ENCODE measurements at places on chromosomes 1 and 21.

DNA sequence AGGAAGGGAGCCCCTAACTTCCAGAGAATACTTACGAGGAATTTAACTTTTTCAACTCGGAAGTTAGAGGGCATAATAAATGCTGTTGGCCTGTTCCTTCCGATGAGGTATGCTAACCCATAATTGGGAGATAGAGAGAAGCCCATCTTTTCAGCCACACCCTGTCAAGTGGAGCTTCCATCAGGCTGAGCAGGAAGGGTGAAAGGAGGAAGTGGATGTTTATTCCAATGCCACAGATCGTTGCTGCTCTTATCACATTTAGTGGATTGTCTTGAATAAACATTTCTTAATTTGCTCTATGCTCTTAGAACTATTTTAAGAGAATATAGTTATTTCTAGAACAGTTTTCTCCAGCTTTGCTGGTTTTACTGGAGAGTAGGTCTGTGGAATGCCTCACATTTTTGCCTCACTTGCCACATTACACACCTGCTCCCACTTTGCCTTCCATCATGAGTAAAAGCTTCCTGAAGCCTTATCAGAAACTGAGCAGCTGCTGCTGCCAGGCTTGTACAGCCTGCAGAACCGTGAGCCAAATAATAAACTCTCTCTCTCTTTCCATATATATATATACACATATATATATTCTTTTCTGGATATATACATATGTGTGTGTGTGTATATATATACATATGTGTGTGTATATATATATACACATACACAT is 60.0 kb upstream of the RGS21 start:
- no peak for DNase-seq

DNA sequence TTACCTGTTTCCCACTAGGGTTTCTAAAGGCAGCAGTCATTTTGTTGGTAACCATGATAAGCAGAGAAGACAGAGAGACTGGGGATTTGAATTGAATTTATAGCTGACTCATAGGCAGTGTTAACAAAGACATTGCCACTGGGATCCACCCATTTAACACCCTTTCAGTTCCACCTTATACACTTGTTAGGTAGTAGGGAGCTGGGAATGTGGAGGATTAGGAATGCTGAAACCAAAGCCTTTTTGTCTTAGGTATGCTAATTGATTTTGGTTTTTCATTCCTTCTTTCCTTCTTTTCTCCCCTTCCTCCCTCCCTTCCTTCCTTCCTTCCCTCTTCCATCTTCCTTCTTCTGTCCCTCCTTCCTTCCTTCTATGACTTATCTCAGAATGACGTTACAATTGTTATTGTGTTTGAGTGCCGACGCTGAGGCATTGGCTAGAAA is 7.5 kb upstream of the EVI5 start:
- DNase-seq = no peak

- DNase-seq = no peak
Measured at GRCh38 chr1:66395202-66396061, 138.5 kb upstream of the SGIP1 start.

DNA sequence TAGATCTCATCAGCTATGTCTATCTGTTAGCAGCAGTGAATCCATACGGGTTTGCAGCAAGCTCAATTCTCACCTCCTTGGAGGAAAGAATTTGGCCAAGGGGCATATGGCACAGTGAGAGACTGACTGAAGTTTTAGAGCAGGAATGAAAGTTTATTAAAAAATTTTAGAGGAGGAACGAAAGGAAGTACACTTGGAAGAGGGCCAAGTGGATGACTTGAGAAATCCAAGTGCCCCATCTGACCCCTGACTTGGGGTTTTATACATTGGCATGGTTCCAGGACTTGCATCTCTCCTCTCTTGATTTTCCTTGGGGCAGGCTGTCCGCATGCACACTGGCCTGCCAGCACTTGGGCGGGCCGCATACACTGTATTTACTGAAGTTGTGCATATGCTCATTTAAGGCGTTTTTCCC is 9.2 kb upstream of the OSBPL9 start:
- DNase-seq = no peak

- no peak for DNase-seq
Measured at GRCh38 chr1:22531251-22531650, 32.0 kb upstream of the EPHA8 start.

GRCh38 chr1:13604721-13605120 is 21.1 kb downstream of the PDPN start:
- DNase-seq = no peak

GRCh38 chr1:167739752-167740151 is 18.0 kb downstream of the MPZL1 start:
- no peak for DNase-seq

DNA sequence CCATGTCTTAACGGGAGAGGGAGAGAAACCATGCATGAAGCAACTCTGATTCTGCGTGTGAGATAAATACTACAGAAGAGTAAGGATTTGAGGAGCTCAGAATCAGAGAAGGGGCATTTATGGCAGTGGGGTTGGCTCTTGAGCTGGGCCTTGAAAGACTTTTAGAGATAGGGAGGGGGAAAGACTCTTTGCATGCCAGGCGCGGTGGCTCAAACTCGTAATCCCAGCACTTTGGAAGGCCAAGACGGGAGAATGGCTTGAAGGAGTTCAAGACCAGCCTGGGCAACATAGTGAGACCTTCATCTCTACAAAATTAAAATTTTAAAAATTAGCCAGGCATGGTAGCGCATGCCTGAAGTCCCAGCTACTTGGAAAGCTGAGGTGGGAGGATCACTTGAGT is 672 bp downstream of the ARMH1 start:
- DNase-seq = no peak

DNA sequence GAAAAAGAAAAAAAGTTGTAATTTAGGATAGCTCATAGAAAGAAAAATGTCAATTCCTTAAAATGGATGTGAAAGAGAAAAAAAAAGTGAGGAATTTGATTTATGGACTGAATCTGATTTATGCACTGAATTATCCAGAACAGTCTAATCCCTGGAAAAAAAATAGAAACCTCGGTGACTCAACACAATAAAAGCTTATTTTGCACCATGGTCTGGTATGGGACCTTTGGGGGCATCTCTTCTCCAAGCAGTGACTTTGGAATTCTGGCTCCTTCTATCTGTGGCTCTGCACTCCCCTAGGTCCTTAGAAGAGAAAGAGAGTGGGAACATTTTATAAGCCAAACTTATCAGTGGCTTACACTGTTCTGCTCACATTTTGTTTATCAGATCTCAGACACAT is 471.7 kb upstream of the B3GALT2 start:
- no peak for DNase-seq

- no peak for DNase-seq
Measured at GRCh38 chr1:36359911-36360550, 25.7 kb downstream of the STK40 start.

GRCh38 chr1:53359225-53359933 is 31.5 kb upstream of the LRP8 start:
- no peak for DNase-seq

- DNase-seq = no peak
Measured at GRCh38 chr1:239896569-239896968, 195.1 kb upstream of the FMN2 start.

- no peak for DNase-seq
Measured at GRCh38 chr1:187566354-187566753, 737.6 kb downstream of the PLA2G4A start.

GRCh38 chr1:229070168-229070567 is 200.7 kb upstream of the RAB4A start:
- peak; percentile 48 for DNase-seq

GRCh38 chr1:53079251-53079650 is 17.2 kb downstream of the PODN start:
- no peak for DNase-seq

DNA sequence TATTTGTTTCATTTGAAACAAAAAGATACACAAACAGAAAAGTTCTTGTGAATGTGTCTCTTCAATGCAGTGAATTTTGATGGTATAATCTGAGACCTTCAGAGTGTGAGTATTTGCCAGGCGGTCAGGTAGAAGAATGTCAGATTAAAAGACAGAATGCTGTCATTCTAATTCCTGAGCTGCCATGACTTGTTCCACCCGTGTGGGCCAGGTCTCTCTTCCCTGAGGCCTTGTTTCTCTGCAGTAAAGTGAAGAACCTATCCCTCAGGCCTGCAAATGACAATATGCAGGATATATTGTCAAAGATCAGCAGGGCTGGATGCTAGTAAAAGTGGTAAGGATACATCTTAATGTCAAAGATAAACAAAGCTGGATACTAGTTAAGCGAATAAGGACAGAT is 111.4 kb downstream of the ZP4 start:
- DNase-seq = no peak

DNA sequence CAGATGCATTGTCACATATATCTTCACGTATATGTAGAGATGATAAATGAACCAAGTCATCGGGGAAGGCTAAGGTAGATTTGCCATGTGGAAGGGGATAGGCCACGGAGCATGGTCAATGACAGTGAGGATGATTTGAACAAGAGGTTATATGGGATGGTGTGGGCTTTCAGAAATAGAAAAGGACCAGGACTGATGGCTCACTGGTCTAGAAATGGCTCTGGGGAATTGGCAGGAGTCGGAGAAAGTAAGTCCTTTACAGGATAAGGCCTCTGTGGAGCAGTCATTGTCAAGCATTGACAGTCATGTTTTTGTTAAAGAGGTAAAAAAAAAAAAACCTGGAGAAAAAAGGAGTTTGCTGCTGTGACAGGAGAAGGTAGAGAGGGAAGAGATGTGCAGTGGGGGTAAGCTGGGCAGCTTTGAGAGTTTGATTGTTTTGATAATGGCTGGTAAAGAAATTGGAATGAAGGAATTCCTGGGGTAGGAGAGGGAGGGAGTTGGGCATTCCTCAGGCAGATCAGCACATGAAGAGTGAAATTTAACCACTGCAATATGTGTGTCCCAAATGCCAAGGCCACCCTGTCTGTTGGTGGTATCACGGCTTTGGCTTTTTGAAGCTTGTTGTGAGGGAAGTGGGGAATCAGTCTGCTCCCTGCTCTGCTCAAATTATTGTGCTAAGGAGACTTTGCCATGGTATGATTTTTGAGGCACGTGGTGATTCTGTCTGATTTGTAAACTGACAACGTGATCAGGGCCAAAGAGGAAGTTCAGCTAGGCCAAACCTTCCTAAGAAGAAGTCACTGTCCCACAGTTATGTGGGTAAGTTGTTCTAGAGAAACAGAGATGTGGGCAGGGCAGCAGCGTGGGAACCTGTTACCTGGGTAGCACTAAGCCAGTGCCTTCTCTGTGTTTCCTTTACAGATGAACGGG is 26.0 kb downstream of the MACF1 start:
- DNase-seq = no peak

- DNase-seq = no peak
Measured at GRCh38 chr1:33905241-33905640, 41.4 kb downstream of the HMGB4 start.
